ENCODE measurements at places on chromosomes 4 and X.

GRCh38 chr4:141609243-141609642, 27.1 kb upstream of the IL15 start:
- no peak for DNase-seq

DNA sequence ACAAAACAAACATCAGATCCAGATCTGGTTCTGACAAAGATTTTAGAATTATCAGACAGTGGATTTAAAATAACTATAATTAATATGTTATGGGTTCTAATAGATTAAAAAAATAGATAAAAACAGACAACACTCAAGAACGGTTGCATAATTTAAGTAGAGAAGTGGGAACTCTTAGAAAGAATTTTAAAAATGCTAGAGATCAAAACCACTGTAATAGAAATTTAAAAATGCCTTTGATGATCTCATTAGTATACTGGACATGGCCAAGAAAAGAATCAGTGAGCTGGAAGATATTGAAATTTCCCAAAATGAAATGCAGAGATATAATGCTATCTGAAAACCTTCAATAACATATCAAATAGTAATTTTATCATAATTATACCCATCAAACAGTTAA, 28.3 kb upstream of the DYNLT3 start:
- no peak for DNase-seq

GRCh38 chrX:105462186-105462585, 241.7 kb upstream of the TEX13A start:
- no peak for DNase-seq

DNA sequence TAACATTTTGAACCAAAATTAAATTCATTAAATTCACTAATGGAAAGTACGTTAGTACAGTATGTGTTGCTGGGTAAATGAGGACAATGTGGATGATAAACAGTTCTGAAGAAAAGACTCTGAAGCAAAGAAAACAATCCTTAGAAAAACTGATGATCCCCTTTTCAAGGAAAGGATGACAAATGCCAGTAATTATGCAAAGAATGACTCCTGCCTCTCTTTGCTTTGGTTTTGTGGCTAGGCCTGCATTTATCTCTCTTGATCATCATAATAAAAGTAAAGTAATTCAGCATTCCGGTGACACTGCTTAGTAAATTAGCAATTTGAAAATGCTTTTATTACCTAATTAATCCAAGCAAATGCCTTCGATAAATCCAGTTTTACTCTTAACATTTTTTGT, 652.2 kb upstream of the DIPK2B start:
- no peak for DNase-seq
